ENCODE measurements at places on chromosomes 4 and X. TPM values are rescaled to one million over a fixed set of nuclear protein-coding genes. Genes with fewer than 3 reads are reported as not detected.

- no peak for DNase-seq
Observed at GRCh38 chr4:124939908-124940307, 227.4 kb upstream of the ANKRD50 start.

DNA sequence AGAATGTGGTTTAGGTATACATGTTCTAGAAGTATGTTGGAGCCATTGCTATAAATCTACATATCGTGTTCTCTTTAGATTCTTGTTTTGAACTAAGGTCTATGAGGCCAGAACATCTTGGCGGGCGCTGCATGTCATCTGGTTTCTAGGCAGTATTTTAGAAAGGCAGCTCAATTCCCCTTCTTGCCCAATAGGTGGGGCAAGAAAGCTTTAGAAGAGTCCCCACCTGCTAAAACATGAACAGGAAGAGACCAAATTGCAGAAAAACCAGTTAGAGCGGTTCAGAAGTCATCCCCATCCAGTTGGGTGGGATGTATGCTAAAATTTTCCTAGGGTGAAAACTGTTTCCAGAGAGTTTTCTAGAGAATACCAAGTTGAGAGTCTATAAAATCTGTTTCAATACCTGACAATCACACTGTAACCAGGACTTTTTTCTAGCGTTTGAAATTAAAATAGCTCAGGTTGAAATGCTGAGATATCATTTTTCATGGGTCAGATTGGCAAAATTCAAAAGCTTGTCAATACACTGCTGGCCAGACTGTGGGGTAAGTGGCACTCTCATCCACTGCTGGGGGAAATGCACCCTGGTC is 17.5 kb upstream of the SH3KBP1 start:
- peak; percentile 57 for DNase-seq

- no peak for DNase-seq
Observed at GRCh38 chr4:98466868-98467599, 191.4 kb downstream of the TSPAN5 start.

- no peak for DNase-seq
Observed at GRCh38 chrX:49155243-49155899, 7.2 kb upstream of the MAGIX start.

DNA sequence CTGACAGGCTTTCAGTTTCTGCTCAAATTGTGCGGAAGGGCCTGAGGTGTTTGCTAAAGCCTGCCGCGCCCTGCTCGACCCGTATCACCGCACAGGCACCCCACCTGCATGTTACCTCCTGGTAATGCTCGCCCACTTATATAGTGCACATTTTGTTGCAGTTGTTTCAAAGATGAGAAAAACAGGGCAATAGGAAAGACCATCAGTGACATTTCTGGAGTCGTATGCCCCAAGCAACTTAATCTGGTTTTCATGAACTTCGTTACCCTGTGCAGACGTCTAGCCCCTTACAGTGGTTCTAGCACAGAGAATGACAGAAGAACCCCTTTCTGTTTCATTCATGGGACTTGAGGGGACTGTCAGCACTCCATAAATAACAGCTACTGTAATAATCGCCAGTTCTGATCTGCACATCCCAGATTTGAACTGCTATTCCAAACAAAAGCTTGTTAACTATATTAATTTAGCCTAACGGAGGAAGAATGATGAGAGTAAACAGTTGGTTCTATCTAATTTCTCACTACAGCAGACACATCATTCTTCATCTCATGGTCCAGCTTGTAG is 940 bp upstream of the DCTD start:
- no peak for DNase-seq

GRCh38 chrX:69807400-69807799 is 191.5 kb downstream of the EDA start:
- DNase-seq: no peak

GRCh38 chr4:25930731-25931354 is 16.8 kb downstream of the SMIM20 start:
- no peak for DNase-seq

- no peak for DNase-seq
Observed at GRCh38 chrX:39477031-39477761, 620.6 kb downstream of the BCOR start.

DNA sequence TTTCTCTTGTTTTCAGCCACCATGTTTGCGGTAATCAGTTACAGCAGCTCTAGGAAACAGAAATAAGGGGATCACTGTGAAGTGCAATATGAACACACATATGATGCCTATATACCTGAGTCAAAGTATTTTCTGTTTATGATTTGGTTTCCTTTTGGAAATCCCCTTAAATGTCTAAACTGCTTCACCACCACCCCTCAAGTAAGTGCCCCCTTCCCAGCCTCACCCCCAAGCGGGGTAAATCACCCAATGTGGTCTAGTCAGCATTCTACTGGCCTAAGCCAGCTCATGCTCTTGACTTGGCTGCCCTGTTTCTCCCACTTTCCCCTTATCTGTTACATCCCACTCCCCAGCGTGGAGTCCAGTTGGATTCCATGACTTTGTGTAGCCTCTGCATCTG is 176.5 kb downstream of the QDPR start:
- no peak for DNase-seq

- no peak for DNase-seq
Observed at GRCh38 chr4:17480210-17480927, 31.5 kb downstream of the QDPR start.

DNA sequence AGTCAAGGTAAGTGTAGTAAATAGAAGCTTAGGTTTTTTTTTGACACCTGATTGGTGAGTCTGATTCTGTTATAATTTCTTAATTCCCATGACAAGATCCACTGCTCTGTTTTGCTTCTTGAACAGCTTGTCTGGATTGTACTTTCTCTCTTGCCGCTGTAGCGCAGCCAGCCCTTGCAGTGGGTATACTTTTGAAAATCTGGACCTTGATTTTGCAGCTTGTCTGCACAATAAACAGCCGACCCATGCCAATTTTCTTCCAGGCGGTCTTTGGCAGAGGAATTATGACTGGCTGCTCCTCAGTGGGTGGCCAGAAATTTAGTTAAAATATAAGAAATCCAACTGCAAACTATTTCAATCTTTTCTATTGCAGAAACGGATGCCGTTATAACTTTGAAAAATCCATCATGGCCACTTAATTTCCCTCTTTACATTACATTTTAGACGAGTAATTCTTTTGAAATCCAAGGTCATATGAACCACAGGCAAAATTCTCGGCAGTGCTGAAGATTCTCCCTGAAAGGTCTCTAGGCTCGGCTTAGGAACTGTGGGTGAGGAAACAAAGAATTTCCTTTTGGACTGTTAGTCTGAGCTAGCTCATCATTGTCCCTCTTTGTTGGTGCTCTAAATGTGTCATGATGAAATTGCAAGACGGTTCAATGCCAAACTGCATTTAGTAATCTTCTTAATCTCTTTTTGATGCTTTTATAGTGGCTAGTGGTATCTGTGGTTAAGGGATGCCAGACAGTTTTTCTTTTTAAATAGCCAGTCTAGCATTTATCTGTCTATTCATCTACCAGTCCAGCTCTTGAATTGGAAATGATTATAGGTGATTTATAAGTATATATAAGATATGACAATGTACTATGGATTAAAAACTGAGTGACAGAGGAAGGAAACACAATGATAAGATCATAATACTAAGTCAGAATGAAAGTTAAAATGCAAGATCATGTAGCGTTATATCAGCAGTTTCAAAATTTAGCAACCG is 31.5 kb upstream of the PTTG2 start:
- DNase-seq: no peak

DNA sequence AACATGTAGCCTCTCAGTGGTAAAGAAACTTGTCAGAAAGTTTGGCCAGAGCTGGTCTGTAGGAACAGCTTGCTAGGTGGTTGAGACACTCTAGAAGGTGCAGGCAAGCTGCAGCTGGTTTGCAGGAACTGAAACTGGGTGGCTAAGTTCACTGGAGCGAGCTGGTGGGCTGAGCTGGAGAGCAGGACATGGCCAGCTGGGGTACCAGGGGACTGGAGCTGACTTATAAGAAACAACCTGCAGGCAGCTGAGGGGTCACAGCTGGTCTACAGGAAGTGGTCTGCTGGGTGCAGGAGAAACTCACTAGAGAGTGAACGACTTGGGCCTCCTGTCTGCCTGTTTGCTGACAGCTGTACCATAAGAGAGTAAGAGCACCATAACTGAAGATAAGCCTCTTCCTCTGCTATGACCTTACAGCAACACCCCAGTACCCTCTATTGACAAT is 157.1 kb upstream of the LNX1 start:
- DNase-seq: no peak

DNA sequence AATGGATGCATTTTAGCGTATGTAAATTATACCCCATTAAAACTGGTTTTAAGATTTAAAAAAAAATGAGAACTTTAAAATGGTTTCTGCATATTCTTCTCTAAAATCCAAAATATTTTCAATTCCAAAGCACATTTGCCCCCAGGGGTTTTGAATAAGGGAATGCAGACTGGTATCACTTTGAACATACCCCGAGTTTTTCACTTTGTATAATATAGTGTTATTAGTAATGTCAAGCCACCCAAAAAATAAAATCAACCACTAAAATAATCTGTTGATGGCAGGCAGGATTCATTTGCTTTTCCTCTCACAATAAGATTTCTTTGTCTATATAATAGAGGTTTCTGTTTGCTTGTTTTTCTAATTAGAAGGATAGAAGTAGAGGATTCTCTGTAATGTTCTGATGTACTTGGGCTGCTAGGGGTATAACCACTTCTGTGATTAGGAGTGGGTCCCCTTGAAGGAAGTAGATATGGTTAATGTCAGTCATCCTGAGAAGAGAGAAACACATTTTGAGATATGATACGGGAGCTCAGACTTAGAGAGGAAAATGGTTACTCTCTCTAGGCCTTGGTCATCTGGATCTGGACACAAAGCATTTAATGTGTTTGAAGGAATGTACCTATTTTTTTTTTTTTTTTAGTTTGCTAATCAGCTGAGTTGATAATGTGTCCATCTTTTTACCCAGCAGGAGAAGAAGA is 9.3 kb upstream of the LIN54 start:
- DNase-seq: no peak

GRCh38 chr4:85824166-85824945 is 349.4 kb downstream of the ARHGAP24 start:
- no peak for DNase-seq

- peak; percentile 40 for DNase-seq
Observed at GRCh38 chr4:112515198-112516065, 548 bp downstream of the NEUROG2 start.

- DNase-seq: no peak
Observed at GRCh38 chr4:114389070-114389685, 209.4 kb upstream of the UGT8 start.

GRCh38 chr4:148030193-148030873 is 298.4 kb downstream of the ARHGAP10 start:
- no peak for DNase-seq

DNA sequence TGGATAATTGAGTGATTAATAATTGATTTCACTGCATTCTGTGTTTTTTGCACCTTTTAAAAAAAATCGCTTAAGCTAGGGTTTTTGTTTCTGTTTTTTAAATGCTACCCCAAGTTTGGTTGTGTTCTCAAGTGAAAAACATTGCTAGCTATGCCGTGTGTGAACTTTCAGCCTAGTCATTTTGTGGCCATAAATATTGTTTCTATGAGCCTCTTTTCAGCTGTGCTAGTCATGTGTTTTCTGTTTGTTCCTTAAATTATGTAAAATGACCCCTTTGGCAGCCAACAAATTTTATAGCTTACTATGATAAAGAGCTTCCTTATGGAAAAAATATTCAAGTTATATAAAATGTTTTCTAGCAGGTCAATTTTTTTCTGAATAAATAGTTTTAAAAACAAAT is 59.1 kb downstream of the GALNT7 start:
- DNase-seq: no peak

DNA sequence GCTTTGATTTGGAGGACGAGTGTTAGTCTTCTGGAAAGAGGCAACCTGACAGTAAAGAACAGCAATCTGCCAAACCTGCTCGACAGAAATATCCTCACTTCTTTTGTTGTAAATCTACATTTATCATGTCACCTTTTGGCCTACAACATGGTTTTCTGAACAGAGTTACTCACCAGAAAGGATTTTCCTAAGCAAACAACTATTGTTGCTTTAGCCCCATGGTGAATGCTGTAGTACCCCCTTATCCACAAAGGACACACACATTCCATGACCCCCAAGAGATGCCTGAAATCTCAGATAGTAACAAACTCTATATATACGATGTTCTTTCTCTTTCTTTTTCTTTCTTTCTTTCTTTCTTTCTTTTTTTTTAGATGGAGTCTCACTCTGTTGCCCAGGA is 42.7 kb downstream of the TMEM150C start:
- DNase-seq: no peak

DNA sequence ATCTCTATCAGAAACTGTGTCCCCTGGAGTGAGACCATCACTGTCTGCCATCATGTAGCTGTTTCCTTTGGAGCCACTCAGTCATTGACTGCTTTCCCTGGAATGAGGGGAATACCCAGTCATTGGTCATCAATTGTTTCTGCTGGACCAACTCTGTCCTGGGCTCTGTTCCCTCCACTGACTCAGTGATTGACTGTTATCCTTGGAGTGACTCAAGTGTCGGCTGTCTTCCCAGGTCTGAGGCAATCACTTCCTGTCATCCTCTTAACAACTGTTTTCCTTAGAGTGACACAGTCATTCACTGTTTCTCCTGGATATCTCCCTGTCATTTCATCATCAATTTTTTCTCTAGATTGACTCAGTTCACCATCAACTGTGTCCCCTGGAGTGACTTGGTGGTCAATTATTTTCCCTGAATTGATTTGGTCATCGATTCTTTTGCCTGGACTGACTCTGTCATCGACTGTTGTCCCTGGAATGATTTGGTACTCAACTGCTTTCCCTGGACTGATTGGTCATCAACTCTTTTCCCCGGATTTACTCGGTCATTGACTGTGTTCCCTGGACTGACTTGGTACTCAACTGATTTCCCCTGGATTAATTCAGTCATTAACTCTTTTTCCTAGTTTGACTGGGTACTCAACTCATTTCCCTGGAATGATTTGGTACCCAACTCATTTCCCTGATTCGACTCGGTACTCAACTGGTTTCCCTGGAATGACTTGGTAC is 327.9 kb upstream of the VCX start:
- no peak for DNase-seq

DSPP gene
- polyA plus RNA-seq: not detected

MTHFD2L gene
- polyA plus RNA-seq: 13.6 TPM

TLR2 gene
- polyA plus RNA-seq: 4.6 TPM

REELD1 gene
- polyA plus RNA-seq: 0.17 TPM

LYAR gene
- 11.1 TPM for polyA plus RNA-seq

Data from hindlimb muscle (tissue), 1 donor.